ENCODE measurements at places on chromosomes 4 and X.

DNA sequence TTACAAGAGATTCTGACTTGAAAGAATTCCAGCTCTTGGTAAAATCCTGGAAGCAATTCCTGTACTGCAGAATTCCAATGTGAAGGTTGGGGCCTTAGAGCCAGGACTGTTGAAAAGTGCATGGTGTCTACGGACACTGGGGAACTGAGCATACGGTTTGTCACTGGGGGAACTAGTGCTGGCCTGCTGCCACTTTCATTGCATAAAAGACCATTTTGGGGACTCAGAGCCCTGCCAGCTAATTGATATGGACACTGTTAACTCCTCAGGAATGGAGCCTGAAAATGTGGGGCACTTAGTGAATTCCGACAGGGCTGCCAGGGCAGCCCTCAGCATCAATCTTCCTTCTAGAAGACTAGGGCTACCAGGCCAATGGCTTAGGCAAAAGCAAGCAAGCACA, 55.9 kb downstream of the AMOT start:
- no peak for DNase-seq

DNA sequence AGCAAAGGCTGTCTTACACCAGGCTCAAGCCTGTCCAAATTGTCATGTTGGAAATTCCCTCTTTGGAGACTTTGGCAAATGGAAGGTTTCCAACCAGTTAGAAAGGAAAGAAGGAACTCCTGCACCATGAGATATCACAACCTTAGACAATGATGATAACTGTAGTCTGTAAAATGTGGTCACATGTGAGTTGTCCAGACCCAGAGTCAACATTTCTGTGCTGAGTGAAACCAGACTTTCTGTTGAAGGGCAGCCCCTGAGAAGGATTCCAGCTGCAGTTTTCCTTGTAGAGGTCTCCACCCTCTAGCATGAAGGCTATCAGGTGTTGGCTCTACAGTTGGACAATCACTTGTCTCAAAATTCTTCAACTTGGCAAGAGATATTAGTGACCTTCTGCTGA, 82.4 kb downstream of the SOX3 start:
- DNase-seq = no peak

- DNase-seq = no peak
Measured at GRCh38 chr4:101669138-101669831, 121.2 kb upstream of the BANK1 start.

DNA sequence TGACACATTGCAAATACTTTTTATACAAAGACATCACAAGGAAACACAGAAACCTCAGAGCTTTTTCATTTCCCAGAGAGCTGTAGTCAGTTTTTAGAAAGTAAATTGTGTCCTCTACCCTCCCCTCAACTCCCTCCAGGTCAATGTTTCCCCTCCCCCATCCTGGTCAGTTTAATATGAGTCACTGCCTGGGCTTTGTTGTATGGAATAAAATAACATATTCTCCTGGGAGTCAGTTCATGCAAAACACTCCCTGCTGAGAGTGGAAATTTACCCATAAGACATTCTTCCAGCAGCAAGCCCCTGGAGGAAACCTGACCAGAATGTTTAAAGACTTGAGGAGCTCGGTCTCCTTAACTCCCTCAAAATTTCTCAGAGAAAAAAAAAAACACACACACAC, 270.1 kb upstream of the LDB2 start:
- DNase-seq = no peak

DNA sequence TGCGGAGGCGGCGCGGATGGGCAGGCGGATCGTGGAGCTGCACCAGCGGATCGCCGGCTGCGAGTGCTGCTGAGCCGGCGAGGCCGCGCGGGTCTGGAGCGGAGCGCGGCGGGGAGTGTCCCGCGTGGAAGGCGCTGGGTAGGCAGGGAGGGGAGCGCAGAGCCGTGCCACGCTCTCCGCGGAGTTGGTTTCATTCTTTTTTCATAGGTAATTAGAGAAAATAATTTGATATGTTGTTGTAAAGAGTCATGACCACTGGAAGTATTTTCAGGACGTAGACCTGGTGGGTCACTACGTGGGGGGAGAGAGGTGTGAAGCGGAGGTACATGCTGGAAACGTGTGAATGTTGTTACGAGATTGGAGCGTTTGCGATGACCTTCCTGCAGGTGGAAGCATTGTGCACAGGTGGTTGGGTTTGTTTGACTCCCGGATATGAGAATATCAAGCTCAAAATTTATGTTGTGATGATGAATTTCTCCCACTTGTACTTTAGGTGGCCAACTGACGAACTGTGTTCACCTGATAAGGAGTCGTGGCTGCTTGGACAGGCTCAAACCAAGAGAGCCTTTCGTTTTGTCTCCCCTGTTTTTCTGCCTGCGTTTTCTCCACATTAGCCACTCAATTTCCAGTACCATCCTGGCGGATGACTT, 19.1 kb upstream of the S100P start:
- DNase-seq = peak; percentile 64

- DNase-seq = no peak
Measured at GRCh38 chr4:18749391-18749790, 727.8 kb upstream of the LCORL start.

DNA sequence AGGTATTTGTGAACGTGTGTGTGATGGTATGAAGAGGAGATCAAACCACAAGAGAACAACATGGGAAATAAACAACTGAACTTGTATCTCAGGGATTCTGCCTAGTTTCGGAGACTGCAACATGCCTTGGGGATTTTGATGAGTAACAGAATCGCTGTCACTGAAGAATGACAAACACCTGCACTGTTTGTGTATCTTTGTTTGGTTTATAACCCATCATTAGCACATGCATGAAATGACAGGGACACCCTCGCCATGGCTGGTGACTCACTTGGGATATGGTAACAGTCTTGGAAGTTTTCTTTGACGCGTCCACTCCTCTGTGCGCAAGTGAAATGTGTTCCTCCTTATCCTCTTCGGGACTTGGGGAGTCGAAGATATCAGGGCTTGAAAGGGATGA, 30.3 kb upstream of the MAP3K15 start:
- DNase-seq = no peak

- DNase-seq = no peak
Measured at GRCh38 chrX:115367951-115368350, 78.4 kb downstream of the LUZP4 start.

GRCh38 chrX:13283512-13283911, 36.3 kb downstream of the ATXN3L start:
- no peak for DNase-seq

- no peak for DNase-seq
Measured at GRCh38 chrX:129824620-129825019, 19.1 kb downstream of the ZDHHC9 start.

GRCh38 chr4:185272245-185272644, 62.8 kb downstream of the SNX25 start:
- DNase-seq = no peak

GRCh38 chr4:161522031-161522430, 641.8 kb downstream of the FSTL5 start:
- no peak for DNase-seq

- no peak for DNase-seq
Measured at GRCh38 chrX:14300376-14300775, 229.0 kb upstream of the GLRA2 start.

DNA sequence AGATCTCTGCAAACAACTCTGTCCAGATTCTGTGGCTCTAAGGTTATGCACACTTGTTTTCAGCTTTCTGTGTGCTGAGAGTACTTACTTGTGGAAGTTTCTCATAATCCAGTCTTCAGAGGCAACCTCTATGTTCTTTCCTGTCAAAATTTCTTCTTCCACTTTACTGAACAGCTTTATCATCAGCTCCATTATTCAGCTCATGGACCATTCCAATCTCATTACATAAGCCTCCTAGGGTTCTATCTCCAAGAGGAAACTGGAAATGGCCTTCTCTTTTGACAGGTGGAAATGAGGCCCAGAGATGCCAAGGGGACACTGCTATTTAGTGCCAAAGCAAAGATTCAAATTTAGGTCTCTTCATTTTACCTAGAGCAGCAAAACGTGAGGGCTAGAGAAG, 61.3 kb downstream of the CHRDL1 start:
- DNase-seq = no peak

DNA sequence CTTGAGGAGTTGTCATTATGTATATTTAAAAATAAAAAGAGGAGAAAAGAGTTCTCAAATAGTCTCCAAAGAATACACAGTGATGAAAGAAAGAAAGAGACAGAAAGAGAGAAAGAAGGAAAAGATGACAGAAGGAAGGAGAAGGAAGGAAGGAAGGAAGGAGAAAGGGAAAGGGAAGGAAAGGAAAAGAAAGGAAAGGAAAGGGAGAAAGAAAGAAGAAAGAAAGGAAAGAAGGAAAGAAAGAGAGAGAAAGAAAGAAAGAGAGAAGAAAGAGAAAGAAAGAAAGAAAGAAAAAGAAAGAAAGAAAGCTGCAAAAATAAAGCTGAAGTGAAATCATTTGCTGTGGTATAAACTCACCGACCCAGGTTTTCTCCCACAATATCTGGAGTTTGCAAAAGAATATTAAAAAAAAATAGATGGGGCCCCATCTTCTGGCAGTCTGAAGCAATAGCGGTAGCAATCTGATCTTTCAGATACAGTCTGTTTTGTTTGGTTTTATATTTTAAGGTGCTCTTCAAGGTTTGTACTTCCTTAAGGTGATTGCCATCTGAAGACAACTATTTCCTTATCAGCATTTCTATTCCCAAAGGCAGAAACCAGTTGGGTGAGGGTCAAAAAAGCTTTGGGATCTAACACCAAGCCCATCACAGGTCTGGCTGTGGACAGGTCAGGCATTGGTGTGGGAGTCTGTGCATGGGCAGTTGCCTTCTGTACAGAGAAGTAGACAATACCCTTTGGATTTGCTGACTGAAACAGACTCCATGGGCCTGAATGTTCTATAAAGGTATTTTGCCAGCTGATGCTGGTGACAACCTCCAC, 160.4 kb downstream of the CPEB2 start:
- no peak for DNase-seq

- DNase-seq = no peak
Measured at GRCh38 chr4:120198411-120198810, 131.8 kb upstream of the MAD2L1 start.

- DNase-seq = no peak
Measured at GRCh38 chrX:155877288-155877687, 3.9 kb upstream of the VAMP7 start.

DNA sequence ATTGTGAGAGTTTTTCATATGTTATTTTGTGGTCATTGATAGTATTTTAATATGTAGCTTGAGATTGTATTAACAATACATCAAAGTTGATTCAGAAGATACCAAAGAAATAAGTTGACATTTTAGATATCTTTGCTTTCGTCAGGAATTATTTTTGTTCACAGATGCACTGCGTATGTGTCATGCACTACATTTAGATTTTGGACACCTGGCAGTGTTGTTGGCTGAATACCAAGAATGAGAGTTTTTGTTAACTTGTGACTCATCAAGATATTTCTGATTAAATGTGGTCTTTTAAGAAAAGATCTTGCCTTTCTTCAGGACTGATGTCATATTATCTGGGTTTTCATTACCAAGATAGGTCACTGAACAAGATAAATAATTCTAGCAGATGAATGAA, 633.4 kb downstream of the CENPC start:
- DNase-seq = no peak

GRCh38 chr4:165663411-165663810, 209.6 kb upstream of the TLL1 start:
- DNase-seq = no peak

DNA sequence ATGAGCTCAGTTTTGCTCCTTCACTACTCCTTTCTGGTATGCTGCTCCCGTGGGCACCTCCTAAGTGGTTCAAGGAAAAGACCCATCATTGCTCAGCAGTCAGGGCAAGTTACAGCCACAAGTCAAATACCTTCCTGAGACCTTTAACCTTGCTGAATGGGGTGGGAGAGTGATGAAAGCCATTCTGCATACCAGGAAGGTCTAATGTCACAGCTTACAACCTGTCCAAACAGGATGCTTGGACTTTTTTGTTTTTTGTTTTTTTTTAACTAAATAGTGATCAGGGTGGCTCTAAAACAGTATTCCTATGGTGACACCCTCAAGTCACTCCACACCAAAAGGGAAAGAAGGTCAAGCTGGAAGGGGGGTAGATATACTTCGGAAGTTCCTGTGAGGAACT, 93.1 kb downstream of the GPC3 start:
- DNase-seq = no peak

DNA sequence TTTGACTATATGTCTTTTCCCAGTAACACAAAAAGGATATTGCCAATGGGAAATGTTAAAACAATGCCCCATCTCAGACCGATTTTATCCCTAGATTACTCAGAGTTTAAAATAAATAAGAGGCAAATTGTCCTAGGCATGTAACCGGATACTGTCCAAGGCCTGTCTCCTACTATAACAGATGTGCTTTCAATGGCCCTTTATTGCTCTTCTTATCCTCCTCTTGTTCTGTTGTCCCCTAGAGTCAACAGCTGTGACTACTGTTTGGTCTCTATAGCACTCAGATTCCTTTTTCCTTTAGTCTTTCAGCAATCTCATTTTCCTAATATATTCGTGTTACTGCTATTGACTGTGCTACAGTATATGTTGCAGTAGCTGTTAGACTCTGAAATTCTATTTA, 66.8 kb upstream of the PLS3 start:
- DNase-seq = no peak

DNA sequence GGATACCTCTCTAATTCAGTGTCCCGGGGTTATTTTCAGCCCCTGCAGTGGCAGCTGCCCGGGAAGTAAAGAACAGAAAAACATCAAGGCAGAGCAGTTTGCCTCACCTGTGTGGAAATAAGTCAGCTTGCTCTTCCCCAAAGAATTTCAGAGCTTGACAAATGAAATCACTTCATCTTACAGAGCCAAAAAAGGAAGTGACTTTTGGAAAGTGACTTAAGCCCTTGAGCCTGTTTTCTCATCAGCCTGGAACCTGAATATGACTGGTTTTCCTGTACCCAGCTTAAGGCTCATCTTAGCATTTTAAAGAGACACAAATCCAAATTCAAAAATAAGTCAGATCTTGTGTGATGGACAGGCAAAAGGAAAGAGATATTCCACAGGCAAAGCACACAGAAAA, 211.6 kb downstream of the RCHY1 start:
- no peak for DNase-seq

DNA sequence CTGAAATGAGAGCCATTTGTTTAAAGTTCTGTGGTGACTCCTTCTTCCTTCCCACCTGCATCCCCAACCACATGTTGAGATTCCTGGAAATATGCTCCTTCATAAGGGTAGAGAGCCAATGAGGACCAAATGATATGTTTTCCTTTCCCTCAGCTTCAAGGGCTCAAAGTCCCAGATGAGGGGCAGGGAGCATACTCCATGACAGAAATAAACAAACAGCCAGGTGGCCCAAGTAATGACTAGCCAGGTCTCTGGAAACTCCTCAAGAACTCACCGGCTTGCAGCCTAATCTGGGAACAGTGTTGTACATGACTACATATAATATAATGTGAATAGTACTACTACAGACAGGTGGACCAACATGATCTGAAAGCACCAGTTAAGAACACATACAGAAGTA, 392.3 kb downstream of the PACRGL start:
- no peak for DNase-seq

- no peak for DNase-seq
Measured at GRCh38 chr4:24645765-24646550, 61.6 kb upstream of the DHX15 start.

Measured in T-helper 1 cell (primary cell).